Hindlimb muscle (tissue), 1 donor: ENCODE measurements at places on chromosomes 11 and 22. TPM values are rescaled to one million over a fixed set of nuclear protein-coding genes. Genes with fewer than 3 reads are reported as not detected.

The SLC39A13 gene
- 38.8 TPM for polyA plus RNA-seq

The MUC2 gene
- 0.05 TPM for polyA plus RNA-seq

The OR52A1 gene
- polyA plus RNA-seq = not detected

The CBLIF gene
- polyA plus RNA-seq = not detected

The PI4KA gene
- 34.2 TPM for polyA plus RNA-seq

The NRIP3 gene
- polyA plus RNA-seq = 1.3 TPM

The RNF215 gene
- polyA plus RNA-seq = 11.5 TPM

The CECR2 gene
- polyA plus RNA-seq = 30.5 TPM

The MYO7A gene
- polyA plus RNA-seq = 4.8 TPM

The ME3 gene
- polyA plus RNA-seq = 10.9 TPM

The DMC1 gene
- 8.0 TPM for polyA plus RNA-seq

The IL18BP gene
- 7.4 TPM for polyA plus RNA-seq

The TRPC6 gene
- 13.3 TPM for polyA plus RNA-seq

The OR51B4 gene
- polyA plus RNA-seq = not detected

The PIWIL4 gene
- polyA plus RNA-seq = 5.6 TPM

The AGBL2 gene
- polyA plus RNA-seq = 0.77 TPM

The CEP126 gene
- 2.8 TPM for polyA plus RNA-seq

The ZNF280B gene
- 7.6 TPM for polyA plus RNA-seq

The KREMEN1 gene
- 107 TPM for polyA plus RNA-seq

The KRTAP5-8 gene
- not detected for polyA plus RNA-seq

The FGF4 gene
- polyA plus RNA-seq = 8.1 TPM

The OSM gene
- 0.17 TPM for polyA plus RNA-seq

The OR8G1 gene
- polyA plus RNA-seq = not detected

The APOL3 gene
- polyA plus RNA-seq = 13.8 TPM

The KRTAP5-11 gene
- not detected for polyA plus RNA-seq

The PRG3 gene
- polyA plus RNA-seq = 0.23 TPM

The OR51F2 gene
- not detected for polyA plus RNA-seq

The CHST1 gene
- 24.0 TPM for polyA plus RNA-seq

The WNT7B gene
- polyA plus RNA-seq = 0.12 TPM

The ARVCF gene
- polyA plus RNA-seq = 134 TPM

The PAMR1 gene
- polyA plus RNA-seq = 8.4 TPM

The CD3G gene
- polyA plus RNA-seq = 0.17 TPM

The MMP8 gene
- polyA plus RNA-seq = 0.10 TPM

The MMP27 gene
- not detected for polyA plus RNA-seq
